ENCODE measurements at places on chromosomes 2 and 18.

DNA sequence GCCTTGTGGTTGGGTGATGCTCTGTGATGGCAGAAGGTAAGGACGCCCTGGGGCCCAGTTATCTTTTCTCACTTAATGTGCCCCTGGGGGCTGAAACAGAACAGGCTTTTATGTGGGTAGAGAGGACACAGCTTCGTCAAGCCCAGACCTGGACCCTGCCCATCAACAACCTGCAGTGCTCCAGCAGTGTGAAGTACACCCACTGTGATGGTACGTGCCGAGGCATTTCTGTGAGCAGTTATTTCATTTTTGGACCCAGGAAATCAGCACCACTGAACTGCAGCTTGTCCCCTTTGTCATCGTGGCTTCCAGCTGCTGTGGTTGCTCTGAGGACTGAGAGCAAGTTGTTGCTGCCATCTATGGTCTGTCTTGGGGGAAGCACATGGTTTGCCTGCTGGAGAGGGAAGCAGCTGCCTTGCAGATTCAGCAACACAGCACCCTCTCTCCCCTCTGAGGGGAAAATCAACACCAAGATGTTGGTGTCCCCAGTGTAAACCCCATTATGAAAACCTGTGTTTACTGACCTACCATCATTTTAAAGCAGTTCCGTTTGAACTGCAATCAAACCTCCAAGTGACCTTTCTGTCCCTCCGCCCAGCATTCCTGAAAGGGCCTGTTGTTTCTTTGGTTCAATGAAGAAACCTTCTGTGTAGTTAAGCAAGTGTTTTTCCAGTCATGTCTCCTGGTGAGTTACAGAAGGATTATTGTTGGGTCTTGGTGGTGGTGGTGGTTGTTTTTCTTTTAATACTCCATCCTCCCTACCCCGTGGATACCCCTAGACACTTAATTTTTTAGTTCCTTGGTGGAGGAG lies 158.2 kb downstream of the MGAT5 start:
- DNase-seq: peak; percentile 14

GRCh38 chr18:79897940-79898625 lies 53.4 kb downstream of the SLC66A2 start:
- no peak for DNase-seq

- no peak for DNase-seq
Measured at GRCh38 chr2:105325389-105325963, 4.1 kb downstream of the TGFBRAP1 start.

- DNase-seq: no peak
Measured at GRCh38 chr18:73896685-73897084, 250.9 kb downstream of the FBXO15 start.

DNA sequence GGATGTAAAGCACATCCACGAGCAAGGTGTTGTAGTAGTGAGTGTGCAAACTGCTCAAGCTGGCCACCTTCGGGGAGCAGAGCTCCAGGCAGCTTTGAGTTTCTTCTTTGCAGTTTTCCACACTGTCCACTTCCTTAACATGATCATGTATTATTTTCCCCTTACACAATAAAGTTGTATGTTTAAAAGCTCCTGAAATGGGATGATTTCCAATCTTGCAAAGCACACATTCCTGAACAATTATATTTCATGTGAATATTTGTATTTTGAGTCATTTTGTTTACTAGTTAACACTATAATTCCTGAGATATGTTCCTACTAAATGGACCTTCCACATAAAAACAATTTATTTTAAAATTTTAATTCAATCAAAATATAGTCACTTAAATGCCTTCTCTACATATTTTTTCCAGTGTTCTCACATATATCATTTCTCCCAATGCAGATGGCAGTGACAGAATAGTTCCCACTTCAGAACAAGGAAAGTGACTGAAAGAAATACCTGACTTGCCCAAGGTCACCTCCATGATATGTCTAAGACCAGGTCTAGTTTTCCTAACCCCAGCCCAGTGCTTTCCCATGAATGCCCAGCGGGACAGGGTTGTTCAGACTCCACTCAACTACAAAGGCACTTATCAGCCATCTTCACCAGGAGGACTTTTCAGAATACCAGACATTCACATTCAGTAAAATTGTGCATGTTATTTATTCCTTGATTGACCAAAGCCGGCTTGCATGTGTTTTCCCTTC lies 5.5 kb downstream of the CYB5A start:
- DNase-seq: no peak

DNA sequence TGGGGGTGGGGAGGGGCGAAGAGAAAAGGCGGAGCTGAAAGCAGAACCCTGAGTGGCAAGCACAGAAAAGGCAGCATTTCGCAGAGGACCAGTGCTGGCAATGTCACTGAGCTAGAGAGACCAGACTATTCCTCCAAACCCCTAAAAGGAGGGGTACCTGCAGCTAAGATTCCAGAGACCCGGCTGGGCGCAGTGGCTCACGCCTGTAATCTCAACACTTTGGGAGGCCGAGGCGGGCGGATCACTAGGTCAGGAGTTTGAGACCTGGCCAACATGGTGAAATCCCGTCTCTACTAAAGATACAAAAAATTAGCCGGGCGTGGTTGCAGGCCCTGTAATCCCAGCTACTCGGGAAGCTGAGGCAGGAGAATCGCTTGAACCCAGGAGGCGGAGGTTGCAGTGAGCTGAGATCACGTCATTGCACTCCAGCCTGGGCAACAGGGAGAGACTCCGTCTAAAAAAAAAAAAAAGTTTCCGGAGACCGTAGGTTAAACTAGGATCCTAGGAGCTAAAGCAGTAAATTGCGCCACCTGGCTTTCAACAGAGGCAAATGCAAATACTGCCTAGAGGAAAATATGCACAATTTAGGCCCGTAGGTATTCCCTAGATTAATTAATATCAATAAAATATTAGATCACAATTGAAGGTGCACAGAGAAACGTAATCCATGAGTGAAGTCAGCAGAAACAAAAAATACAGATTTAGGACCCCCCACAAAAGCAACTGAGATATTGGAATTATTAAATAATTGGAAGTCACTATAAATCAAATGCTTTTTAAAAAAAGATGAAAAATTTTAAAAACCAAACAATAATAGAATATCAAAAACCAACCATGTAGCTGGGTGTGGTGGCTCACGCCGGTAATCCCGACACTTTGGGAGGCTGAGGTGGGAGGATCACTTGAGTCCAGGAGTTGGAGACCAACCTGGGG lies 4.9 kb downstream of the UCN start:
- peak; percentile 25 for DNase-seq

GRCh38 chr2:174781996-174782395 lies 17.7 kb upstream of the CHRNA1 start:
- no peak for DNase-seq

- DNase-seq: no peak
Measured at GRCh38 chr2:216920143-216920876, 60.4 kb upstream of the TNP1 start.

DNA sequence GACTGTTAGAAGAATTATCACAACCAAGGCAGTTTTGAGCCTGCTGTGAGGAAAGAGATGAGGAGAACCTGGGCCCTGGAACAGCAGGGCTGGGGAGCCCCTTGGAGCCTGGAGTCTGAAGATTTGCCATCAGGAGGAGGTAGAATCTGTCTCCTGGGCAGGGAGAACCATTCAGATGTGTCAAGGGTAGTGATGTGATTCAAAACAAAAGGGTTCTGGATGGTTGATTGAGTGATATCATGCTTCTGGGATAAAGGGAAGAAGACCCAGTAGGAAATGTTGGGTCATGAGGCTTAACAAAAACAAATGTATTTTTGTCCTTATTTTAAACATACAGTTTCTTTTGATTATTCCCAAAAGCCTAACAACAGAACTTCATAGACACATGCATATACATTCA lies 28.6 kb downstream of the RNF144A start:
- DNase-seq: no peak

- DNase-seq: no peak
Measured at GRCh38 chr2:198657512-198658121, 800.1 kb downstream of the SATB2 start.

DNA sequence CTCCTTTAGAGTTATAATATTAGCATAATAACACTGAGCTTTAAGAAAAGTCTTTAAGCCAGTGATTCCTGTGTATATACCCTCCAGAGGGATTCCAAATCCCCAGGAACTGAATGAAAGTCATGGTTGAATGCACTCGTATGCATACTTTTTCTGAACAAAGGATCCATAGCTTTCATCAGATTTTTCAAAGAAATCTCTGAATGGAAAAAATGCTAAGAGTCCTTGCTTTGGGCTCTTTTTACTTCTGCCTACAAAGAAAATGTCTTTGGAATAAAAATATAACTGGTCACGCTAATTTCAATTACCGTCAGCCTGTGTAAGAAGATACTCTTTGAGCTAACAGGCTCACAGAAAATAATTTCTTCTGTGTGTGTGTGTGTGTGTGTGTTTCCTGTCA lies 939.5 kb downstream of the ERBB4 start:
- no peak for DNase-seq

DNA sequence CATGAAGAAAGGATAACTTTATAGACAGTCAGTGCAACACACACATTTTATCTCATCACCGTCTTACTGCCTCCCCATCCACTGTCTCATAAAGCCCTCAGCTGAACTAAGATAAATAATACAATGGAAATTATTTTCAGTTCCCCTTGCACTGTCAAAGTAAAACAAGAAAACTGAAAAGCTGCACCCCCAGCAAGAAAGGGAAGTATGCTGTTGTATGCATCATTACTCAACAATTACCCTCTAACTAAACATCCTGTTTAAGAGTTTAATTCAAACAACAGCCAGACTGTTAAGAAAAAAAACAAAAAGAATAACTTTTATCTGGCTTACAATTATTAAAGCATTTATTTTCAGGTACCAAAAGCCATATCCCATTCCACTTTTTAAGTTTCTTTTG lies 25.0 kb downstream of the MPPE1 start:
- no peak for DNase-seq

DNA sequence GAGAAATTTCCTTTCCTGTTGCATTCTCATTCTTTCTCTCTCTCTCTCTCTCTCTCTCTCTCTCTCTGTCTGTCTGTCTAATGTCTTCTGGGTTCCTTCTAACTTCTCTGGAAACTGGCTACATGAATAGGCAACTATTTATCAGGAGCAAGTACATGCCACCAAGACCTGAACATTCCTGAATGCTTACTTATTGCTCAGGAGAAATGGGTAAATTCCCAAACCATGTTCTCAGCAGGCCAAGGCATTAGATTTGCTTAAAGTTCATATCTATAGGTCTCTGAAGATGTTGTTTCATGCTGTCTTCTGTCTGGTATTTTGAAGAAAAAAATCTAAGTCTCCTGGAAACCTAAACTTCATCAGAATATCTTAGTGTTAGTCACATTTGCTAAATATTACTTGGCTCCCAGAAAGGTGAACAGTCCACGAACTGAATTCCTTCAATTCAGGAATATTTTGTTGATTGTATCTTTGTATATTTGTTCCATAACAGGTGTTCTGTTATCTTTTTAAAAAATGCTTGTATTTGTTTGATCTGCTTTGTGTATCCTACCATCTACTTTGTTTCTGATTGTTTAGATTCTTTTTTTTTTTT lies 77.2 kb upstream of the FIGN start:
- DNase-seq: no peak

GRCh38 chr2:208222351-208222750 lies 32.5 kb downstream of the IDH1 start:
- DNase-seq: peak; percentile 41

DNA sequence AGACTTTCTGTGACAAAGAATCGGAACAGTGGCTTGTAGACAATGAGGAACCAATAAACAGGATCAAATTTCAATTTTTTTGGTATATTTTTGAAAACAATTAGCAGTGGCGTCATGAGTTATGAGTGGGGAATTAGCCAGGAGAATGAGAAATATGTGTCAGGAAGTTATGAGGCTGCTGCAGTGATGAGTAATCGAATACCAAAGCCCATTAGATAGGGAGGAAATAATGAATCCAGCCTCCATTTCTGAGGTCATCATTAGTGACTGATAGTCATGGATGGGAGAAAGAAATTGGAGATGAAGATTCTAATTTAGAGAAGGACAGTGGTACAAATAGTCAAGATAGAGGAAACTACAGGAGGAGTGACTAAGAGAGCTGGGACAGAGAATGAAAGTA lies 673.1 kb upstream of the VRK2 start:
- no peak for DNase-seq

DNA sequence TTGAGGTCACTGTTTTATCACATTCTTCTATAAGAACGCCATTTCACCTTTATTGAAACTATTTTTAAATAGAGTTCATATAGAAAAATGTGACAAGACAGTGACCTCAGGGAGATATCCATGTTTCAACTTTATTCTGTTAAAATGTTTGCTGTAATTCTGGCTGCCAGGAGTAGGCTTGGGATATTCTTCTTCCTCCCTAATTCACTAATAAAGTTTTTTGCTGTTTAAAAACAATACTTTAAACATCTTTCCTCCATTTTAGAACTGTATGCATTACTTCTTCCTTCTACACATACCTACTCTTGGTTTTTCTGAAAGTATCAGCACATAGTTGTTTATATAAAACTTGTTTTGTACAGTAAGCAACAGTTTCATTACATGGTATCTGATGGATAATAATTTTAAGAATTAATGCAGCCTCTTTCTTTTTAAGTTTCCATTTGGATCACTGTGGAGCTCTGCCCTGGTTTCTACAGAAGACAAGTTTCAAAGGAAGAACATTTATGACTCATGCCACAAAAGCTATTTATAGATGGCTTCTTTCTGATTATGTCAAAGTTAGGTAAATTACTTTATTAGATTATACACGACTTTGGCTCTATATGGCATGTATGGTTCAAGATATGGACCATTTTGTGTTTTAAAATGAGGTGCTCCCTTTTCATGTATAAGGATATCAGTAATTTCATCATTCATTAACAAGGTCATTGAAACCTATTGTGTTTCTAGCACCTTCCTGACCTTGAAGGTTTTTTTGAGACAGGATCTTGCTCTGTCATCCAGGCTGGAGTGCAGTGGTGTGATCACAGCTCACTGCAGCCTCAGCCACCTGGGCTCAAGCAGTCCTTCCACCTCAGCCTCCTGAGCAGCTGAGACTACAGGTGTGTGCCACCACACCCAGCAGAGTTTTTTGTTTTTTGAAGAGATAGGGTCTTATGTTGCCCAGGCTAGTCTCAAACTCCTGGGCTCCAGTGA lies 7.2 kb downstream of the CPSF3 start:
- no peak for DNase-seq

DNA sequence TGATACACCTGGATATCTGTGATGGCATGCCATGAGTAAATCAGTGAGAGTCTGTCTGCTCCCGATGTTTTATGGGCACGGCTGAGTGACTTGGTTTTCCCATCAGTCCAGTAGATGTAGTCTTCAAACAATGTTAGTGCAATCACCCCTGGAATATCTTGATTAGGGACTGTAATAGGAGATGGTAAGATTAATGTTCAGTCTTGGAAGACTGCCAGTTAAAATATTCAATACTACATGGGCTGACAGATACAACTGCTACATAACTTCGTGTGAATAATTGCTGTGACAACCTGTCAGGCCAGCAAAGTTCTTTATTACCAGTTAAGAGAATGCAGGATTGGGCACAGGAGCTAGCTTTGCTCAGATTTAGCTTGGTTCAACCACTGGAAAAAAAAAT lies 1673.3 kb downstream of the LRP1B start:
- no peak for DNase-seq

DNA sequence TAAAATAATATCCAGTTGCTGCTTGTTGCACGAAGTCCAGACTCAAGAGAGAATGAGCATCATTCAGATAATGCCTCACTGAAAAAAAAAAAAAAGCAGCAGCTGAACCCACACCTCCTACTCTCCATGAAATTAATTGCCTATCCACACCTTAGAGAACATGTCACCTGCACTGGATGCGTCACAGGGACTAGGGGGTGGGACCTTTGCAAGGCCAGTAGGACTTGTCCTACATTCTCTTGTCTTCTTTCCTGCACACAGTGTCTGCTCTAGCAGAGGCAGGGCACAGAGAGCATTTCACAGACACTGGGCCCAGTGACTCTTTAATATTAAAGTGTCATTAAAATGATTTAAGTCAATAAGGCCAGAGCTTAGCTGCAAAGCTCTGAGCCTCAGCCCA lies at the start of gene ABCA12:
TSS of gene ABCA12 (minus strand) at position 148 of the 400 bp plus-strand sequence. CDS start 418 bp downstream, outside the sequence.
- DNase-seq: no peak

- no peak for DNase-seq
Measured at GRCh38 chr18:37567061-37567993, 1.7 kb upstream of the CELF4 start.

Data from T1000 (cell line).